ENCODE measurements at places on chromosomes 4 and X.

DNA sequence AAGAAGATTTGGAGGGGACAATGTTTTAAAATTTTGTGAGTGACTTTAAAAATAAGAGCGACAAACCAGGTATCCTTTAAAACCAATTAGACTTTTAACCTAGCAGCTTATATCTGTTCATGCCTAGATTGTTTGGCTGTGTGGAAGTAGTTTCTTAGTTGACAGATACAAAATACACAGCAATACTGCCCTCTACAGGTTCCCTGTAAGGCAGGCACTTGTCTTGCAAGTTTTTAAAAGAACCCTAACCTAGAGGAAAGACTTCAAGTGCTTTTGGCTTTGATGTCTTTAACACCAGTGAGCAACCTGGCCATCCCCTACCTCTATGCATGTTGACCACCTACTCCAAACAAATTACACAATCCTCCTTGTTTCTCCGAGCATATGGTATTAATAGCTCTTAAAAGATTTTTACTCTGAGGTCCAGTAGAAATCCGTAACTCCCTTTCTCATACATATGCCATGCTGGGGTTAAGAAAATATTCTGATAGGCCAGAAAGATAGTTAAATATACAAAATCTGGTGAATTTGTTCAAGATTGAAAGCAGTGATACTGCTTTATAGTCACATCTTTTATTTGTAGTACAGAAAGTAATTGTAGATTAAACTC, 273.0 kb downstream of the ARHGAP24 start:
- DNase-seq, result peak; percentile 75

- DNase-seq, result peak; percentile 17
Observed at GRCh38 chr4:188332265-188332664, 193.0 kb downstream of the TRIML1 start.

GRCh38 chr4:187436251-187436650, 559.3 kb upstream of the ZFP42 start:
- DNase-seq, result no peak

- DNase-seq, result no peak
Observed at GRCh38 chr4:15563871-15564270, 91.3 kb downstream of the FBXL5 start.

GRCh38 chrX:153667281-153667955, 6.2 kb downstream of the PNCK start:
- no peak for DNase-seq

GRCh38 chr4:142440093-142440492, 406.0 kb downstream of the INPP4B start:
- DNase-seq, result peak; percentile 58

DNA sequence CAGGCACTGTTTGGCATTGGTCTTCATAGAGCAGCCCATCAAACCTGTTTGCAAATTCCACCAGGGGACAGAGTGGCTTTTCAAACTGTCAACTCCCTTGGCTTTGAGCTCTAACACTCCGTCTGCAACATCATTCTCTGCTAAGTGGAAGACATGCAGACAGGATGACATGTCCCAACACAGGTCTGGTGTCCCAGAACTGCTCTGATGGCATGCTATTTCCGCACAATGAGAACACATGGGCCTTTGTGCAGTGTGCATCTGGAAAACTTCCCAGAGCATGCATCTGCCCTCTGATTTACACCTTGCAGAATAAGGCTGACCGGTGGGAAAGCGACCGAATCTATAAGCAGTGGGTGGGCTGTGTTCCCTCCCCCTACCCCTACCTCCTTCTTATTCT, 212.8 kb upstream of the GYPA start:
- DNase-seq, result no peak

DNA sequence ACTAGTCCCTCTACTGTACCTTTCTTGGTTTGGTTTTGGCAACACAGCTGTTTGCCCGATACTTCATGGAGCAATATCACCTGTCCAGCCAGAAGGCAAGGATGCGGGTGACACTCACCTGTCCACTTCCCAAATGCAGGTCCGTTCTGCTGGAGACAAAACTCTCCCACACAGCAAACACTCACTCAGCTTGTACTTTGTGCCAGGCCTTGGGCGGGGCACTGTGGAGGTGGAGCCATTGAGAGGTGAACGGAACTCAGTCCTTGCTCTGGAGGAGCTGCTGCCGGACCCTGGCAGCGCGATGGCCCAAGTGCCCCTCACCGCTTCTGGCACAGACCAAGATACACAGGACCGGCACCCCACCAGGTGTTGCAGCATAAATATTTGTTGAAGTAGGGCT, 15.3 kb upstream of the HMGB3 start:
- DNase-seq, result no peak

GRCh38 chrX:40663880-40664630, 16.7 kb upstream of the CXorf38 start:
- DNase-seq, result peak; percentile 30

DNA sequence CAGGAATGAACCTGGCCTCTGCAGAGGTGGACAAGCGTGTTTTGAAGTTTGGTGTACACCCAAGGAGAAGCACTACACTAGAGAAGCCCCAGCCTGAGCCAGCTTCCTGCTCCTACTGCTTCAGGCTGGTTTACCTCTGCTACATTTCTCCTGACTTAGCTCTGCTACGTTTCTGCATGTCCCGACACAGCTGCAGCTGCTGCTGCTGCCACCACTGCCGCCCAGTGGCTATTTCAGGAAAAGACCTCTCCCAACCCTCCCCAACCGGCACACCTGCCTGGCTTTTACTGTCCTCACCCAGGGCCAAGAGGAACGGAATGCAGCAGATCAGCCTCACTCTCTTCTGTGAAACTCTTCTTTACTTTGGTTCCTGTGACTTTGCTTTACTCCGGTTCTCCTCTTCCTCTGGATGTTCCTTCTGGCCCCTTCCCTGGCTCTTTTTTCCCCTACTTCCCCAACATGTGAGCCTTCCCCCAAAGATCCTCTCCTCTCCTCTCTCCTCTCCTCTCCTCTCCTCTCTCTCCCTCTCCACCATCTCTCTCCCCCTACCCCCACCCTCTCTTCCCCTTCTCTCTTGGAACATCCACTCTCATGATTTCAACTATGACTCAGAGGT, 3.1 kb upstream of the P2RY4 start:
- DNase-seq, result peak; percentile 19

DNA sequence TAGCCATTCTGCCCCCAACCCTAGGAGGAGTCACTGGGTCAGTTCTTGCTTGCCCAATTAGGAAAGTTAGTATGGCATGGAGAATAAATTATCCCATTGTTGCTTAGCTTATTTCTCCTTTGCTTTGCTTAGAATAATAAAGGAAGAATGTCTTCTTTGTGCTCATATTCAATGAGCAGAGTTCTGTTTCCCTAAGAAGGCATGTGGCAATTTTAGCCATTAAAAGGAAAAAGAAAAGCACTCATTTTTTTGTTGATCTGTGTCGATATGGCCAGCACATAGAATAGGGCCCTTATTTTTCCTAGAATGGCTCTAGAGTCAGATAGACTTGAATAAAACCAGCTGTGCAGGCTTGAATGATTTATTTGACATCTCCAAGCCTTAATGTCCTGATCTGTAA, 166.4 kb upstream of the PPARGC1A start:
- no peak for DNase-seq

DNA sequence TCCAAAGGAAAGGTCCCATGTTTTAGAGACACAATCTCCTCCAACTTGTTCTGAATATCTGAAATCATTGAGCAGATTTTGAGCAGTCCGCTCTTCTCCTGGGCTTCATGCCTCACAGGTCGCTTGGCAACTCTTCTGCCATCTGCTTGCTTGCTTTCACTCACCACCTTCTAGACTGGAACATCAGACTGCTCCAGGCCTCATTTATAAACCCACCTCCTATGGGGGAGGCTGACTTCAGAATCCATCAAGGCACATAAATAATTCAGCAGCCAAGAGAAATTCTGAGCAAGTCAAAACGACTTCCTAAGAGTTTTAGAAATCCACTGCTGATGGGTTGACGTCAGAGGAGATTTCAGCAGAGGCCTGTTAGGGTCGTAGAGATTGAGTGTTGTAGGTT, 64.1 kb downstream of the FAM184B start:
- no peak for DNase-seq

- DNase-seq, result no peak
Observed at GRCh38 chr4:152164561-152164960, 371.3 kb downstream of the FBXW7 start.

GRCh38 chrX:100315566-100315965, 94.5 kb downstream of the PCDH19 start:
- DNase-seq, result peak; percentile 27

DNA sequence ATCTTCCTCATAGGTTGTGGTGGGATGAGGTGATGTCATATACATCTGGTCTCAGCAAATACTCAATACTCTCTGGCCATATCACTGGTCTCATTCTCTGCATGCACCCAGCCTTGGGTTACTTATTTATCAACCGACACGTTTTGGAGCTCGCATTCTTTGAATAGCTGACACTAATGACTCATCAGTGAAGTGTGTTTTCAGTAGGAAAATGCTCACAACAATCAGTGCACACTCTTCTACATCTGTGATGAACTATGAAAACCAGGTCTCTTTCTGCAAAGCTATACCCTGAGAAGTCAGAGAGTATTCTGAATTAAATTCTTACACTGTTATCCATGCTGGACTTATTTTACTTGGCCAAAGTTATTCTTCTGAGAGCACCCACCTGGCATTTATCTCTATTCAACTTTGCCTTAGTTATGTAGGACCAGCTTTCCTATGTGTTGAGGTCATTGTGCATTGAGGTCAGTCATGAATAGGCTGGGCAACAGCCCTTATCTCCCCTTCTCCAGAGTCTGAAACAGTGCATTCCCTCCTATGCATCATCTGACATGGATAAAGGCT, 58.7 kb upstream of the DHX15 start:
- peak; percentile 77 for DNase-seq

GRCh38 chr4:57071326-57071725, 38.9 kb downstream of the IGFBP7 start:
- DNase-seq, result peak; percentile 66

DNA sequence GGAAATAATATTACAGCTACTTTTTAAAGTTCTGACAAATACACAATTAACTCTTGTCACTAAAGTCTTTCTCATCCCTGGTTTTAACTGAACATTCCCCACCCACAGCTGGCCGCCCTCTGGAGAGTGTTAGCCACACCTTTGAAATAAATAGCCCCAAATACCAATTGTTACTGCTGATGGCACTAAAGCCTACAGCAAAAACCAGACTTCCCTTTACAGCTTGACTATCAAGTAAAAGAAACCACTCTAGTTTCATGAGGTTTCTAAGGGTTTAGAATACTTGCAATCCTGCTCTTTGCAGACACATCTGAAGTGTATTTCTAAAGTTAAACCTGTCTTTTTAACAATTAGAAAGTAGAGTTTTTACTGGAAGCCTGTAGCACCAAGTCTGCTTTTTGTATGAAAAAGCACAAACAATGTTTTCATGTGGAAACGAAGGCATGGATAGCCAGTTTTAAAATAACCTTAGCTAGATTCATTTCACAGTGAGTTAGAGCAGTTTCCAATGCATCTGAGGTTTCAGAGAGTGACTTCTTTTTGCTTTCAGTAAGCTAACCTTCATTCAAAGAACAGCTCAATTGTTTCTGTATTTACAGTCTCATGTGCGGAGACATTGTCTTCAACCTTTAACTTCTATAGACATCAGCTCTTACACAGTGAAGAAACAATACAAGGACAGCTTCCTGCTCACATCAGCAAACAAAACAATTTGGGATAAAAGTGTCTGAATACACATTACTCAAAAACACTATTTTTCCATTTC, 164.8 kb upstream of the VEGFC start:
- no peak for DNase-seq

GRCh38 chr4:184649971-184650855, 675 bp downstream of the PRIMPOL start:
- DNase-seq, result peak; percentile 41

- DNase-seq, result peak; percentile 4
Observed at GRCh38 chrX:102672856-102673255, 21.6 kb downstream of the GPRASP1 start.

- no peak for DNase-seq
Observed at GRCh38 chr4:80270321-80270720, 3.9 kb downstream of the FGF5 start.

DNA sequence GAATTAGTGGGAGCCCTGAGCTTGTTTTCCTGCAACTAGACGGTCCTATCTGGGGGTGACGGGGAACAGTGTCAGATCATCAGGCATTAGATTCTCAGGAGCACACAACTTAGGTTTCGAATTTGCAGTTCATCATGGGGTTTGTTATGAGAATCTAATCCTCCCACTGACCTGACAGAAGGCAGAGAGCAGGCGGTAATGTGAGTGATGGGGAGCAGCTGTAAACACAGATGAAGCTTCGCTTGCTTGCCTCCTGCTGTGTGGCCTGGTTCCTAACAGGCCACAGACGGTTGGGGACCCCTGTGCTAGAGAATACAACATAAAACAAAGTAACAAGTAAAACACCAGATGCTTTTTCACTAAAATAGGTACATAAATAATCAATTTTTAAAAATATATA, 86.2 kb upstream of the BLTP1 start:
- no peak for DNase-seq

- DNase-seq, result peak; percentile 90
Observed at GRCh38 chrX:39196192-39197102, 395.2 kb downstream of the MID1IP1 start.

- DNase-seq, result no peak
Observed at GRCh38 chr4:59848457-59848856, 1351.7 kb upstream of the ADGRL3 start.

DNA sequence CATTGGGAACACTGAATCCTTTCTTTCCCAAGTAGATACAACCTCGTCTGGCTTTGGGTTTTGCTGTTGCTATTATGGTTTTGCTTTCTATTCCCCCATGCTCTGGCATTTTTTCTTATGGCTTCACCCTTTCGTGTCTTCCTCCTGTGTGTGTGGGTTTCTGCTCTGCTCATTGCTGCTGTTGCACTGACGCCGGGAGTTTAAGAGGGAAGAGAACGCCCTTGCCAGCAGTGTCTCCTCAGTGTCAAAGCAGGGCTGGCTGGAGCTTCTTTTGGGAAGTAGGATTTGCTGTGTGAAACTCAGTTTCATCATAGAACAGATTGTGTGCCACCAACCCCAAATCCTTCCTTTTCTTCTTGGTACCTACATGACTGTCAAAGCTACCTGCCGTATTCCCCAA, 63.7 kb downstream of the CLDN22 start:
- DNase-seq, result no peak

GRCh38 chr4:14841801-14842768, 160.2 kb upstream of the CPEB2 start:
- peak; percentile 12 for DNase-seq

- peak; percentile 12 for DNase-seq
Observed at GRCh38 chrX:7996414-7996813, 69.2 kb upstream of the PNPLA4 start.

GRCh38 chrX:87403551-87403950, 114.1 kb upstream of the KLHL4 start:
- DNase-seq, result no peak

GRCh38 chrX:40543661-40544328, 37.0 kb upstream of the ATP6AP2 start:
- peak; percentile 56 for DNase-seq

- DNase-seq, result no peak
Observed at GRCh38 chr4:154471032-154471431, 20.6 kb downstream of the DCHS2 start.

GRCh38 chr4:176883681-176884418, 91.1 kb upstream of the VEGFC start:
- peak; percentile 99 for DNase-seq

- DNase-seq, result peak; percentile 14
Observed at GRCh38 chr4:52751487-52751911, 274 bp upstream of the ERVMER34-1 start.

- DNase-seq, result no peak
Observed at GRCh38 chr4:153207567-153207966, 3.3 kb downstream of the TRIM2 start.

GRCh38 chrX:145673841-145674240, 143.8 kb upstream of the SLITRK2 start:
- DNase-seq, result no peak

- no peak for DNase-seq
Observed at GRCh38 chr4:169102026-169102425, 92.0 kb upstream of the CBR4 start.

- DNase-seq, result no peak
Observed at GRCh38 chr4:40473578-40474388, 138.7 kb downstream of the CHRNA9 start.

All from fibroblast of skin of right biceps (primary cell).